Type B pancreatic cell (in vitro differentiated cells): ENCODE measurements at places on chromosomes 7 and 10. TPM values are rescaled to one million over a fixed set of nuclear protein-coding genes. Genes with fewer than 3 reads are reported as not detected.

DNA sequence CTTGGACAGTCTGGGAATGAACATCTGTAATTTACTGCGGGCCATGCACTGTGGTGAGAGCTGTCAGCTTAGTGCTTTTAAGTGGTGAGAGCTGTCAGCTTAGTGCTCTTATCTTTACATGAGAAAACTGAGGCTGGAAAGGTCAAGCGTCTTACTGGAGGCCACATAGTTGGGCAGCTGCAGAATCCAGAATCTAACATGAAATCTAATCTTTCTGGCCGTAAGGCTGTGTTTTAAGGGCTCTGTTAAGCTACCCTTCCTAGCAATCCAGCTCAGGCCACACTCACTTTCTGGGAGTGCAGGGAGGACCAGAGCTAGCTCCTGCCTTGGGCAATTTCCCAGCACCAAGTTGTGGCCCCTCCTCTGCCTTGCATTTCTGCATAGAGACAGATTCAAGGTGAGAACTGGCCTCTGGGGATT, 70.2 kb downstream of the SORCS3 start:
- DNase-seq: no peak

DNA sequence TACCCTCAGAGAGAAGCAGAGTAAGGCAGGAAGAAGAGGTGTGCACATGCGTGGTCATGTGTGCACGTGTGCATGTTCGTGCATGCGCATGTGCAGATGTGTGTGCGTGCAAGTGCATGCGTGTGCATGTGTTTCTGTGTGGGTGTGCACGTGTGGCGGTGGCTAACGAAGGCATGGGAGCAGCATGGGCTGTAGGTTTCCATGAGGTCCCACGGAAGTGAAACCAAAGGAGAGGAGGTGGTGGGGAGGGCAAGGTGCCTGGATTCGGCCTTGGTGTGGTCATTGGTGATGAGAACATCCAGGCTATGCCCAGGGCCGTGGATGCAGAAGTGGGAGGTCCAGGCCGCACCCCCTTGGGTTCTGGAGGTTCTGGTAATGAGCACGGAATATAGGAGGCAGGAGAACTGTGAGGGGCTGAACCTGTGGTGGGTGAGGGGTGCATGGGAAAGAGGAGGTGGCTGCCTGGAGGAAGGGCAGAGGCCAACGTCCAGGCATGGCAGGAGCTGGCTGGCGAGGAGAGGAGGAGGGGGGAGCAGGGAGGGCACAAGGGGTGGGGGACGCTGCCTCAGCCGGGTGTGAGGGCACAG, 2.4 kb upstream of the INPP5A start:
- no peak for DNase-seq

- DNase-seq: no peak
Observed at GRCh38 chr7:136009488-136010079, 32.4 kb upstream of the MTPN start.

The TBX20 gene
- 0.46 and 0.48 TPM in 2 replicates for total RNA-seq

DNA sequence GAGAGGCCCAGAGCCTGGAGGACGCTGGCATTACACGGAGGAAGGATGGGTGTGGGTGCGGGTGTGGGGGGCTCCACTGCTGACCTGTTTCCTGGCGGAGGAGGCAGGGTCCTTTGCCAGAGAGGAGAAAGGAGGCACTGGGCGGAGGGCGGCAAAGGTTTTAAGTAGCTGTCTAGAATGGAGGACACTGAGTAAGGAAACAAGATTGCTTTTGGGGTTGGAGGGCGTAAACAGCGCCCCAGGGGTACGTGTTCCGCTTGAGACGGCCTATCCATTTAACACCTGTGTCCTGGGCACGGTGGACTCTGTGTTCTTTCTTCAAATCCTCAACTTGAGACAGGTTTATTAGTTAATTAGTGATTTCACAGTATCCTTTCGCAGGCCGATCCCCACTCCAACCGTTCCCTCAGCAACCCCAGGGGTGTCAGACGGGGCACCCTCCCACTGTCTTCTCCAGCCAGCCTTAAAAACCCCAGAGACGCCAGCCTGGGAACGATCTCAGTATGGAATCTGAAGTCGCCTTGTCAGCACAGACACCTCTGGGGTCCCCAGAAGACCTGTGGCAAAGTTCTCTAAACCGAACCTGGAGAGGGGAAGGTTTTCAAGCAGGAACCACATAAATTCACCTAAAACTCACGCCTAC, 24.8 kb downstream of the SFXN4 start:
- DNase-seq: no peak

- no peak for DNase-seq
Observed at GRCh38 chr7:141354251-141354650, 197.0 kb upstream of the AGK start.

The CLDN4 gene
- 223 and 787 TPM in 2 replicates for total RNA-seq
